ENCODE measurements at places on chromosomes 7 and 10. TPM values are rescaled to one million over a fixed set of nuclear protein-coding genes. Genes with fewer than 3 reads are reported as not detected.

Gene GIMAP4
- not detected for total RNA-seq

Gene PIP4K2A
- 26.9 TPM for total RNA-seq

Gene GET4
- 124 TPM for total RNA-seq

Gene CRHR2
- total RNA-seq = not detected

Gene MMD2
- not detected for total RNA-seq

Gene ANKRD2
- total RNA-seq = not detected

Gene SKIDA1
- total RNA-seq = 6.3 TPM

Gene SEC31B
- total RNA-seq = 5.1 TPM

Gene GNA12
- total RNA-seq = 59.3 TPM

Measured in Caco-2 (cell line).